ENCODE measurements at places on chromosomes 3 and 15.

DNA sequence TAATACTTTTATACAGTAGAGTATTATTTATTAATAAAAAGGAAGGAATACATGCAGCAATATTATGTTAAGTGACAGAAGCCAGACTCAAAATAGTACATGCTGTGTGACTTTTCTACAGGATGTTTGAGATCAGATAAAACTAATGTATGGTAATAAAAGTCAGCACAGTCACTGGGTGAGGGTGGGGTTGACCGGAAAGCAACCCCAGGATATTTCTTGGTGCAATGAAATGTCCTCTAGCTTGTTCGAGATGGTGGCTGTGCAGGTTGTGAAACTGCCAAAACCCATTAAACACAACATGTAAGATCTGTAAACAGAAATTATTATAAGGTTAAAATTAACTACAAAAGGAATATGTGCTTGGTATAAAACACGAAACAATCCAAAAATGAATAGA, 20.8 kb upstream of the ALDH1L1 start:
- DNase-seq, result no peak

DNA sequence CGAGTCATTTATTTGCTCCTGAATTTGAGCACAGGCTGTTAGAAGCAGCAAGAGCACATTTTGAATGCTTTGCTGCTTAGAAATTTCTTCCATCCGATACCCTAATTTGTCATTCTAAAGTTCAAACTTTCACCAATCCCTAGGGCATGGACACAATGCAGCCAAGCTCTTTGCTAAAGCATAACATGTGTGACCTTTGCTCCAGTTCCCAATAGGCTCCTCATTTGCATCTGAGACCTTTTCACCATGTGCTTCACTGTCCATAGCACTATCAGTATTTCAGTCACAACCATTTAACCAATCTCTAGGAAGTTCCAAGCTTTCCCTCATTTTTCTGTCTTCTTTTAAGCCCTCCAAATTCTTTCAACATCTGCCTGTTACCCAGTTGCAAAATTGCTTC, 1333.1 kb downstream of the SI start:
- no peak for DNase-seq

DNA sequence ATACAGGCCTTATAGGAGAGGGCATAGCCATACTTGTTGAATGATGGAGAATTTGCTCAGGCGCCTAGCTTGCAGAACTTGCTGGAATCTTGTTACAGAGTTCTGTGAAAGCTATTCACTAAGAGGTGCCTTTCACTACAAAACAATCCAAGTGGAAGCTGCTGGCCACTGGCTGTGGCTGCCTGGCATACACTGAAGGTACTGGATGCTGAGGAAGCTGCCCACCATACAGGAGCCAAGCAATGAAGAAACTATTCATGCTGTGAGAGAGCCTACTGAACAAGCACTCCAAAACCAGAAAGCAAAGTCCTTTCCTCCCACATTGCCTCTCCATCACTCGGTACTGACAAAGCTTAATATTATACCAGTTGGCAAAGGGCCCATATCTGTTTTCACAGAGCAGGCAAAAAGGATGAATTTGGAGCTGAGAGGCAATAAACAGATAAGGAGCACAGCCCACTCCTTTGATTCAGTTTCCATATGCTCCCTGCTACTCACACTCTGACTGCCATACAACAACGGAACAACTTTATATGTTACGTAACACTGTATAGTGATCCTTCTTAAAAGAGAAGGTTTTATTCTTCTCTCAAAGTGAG, 192.6 kb upstream of the ALCAM start:
- no peak for DNase-seq

DNA sequence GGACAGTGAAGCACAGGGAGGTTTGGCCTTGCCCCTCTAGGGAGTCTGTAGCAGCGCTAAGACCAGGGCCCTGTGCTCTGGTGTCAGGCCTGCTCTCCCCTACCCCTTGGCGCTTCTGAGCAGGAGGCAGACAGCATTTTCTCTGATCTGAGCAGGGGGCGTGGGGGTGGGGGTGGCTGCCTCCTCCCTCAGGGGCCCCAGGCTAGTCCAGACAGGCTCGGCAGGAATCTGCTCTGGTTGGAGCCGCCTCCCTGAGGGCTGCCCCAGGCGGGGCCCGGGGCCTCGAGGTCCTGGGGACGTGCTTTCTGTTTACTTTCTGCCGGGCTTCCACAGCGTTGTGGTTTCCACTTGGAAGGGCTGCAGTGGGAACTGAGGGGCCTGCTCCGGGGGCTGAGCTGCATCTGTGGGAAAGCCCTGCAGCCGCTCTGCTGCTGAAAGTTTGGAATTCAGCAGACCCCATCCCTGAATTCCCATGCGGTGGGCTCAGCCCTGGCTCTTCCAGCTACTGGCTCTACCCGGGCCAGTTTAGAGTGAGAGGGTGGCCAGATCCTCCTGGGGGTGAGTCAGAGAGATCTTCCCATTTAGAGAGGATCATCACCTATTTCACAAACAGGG, 105.4 kb downstream of the LINGO1 start:
- no peak for DNase-seq

- no peak for DNase-seq
Observed at GRCh38 chr3:113663324-113663750, 33.1 kb downstream of the USF3 start.

- DNase-seq, result no peak
Observed at GRCh38 chr3:123524981-123525380, 59.9 kb downstream of the HACD2 start.

GRCh38 chr15:73075160-73075859, 23.0 kb downstream of the NEO1 start:
- no peak for DNase-seq

GRCh38 chr3:53617893-53618523, 123.6 kb downstream of the CACNA1D start:
- DNase-seq, result no peak

GRCh38 chr3:106737265-106737664, 640.0 kb upstream of the CCDC54 start:
- DNase-seq, result no peak

DNA sequence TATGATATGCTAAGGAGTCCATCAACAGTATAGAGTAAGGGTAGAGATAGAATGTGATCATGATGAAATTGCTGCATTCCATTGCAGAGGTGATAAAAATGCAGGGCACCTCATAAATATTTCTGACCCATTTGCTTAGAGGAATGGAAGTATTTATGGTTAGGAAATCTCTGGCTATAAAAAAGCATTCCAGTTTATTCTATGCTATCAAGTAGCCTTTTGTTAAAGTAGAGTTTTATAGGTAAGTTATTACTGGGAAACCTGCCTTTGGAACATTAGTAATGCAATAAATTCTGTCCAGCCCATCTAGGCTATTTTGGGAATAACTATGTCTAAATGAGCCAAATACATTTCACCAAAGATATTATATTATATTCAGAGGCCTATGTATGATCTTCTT, 19.8 kb upstream of the STRIT1 start:
- DNase-seq, result no peak

DNA sequence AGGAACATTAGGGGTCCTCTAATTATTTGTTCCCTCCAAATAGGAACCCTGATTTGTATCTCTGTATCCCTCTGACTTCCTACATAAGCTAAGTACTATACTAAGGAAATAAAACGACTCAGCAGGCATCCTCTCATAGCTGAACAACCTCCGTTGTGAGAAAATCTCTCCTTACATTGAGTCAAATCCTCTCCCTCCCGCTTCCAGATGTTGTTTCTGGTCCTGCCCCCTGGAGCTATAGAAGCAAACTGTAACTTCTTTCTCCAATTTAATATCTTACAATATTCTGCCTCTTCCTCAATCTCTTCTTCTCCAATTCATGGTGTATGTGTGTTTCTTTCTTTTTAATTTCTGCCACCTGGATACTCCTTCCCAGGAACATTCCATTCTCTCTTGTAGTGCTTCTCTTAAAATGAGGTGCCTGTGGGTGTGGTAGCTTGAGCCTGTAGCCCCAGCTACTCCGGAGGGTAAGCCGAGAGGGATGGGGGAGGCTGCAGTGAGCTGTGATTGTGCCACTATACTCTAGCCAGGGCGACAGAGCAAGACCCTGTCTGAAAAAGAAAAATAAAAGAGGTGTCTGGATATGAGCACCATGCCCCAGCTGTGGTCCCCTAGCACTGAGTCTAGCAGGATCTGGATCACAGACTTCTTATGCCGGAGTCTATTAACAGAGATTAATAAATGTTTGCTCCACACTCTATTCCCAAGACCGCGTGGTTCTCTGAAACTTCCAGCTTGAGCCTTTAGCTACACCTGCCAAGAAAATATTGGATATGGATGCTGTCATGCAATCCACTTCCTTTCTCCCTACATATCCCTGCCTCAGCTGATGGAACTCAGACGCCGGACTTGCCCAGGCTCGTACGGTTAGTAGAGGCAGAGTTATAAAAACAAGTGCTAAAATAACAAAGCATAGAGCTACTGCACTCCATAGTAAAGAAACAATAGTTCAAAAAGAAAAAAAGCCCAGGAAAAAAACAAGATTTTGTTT, 42.9 kb upstream of the NEO1 start:
- DNase-seq, result no peak

GRCh38 chr3:124530916-124531315, 199.3 kb upstream of the UMPS start:
- DNase-seq, result no peak

DNA sequence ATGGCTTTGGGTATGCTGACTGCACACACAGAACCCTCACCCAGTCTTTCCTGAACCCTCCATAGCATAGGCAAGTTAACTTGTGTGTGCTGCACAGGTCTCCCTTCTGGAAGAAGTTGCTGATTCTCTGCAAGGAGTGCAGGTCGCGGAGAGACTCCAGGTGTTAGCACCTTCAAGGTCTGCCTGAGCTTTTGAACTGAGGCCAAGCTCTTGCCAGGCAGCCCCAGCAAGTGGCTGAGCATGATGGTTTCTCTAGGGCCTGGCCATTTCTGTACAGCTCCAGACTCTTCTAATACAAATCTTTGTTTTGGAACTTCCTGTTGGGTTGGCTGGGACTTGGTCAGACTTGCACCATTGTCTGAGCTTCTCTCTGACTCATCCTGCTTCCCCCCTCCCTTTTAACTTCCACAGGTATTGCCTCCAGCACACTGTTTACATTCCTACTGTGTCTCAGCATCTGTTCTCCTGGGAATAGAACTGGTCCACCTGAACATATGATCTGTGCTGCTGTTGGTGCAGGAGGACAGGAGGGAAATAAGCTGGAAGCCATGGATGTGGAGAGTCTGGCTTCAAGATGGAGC, 53.3 kb downstream of the KY start:
- DNase-seq, result no peak

DNA sequence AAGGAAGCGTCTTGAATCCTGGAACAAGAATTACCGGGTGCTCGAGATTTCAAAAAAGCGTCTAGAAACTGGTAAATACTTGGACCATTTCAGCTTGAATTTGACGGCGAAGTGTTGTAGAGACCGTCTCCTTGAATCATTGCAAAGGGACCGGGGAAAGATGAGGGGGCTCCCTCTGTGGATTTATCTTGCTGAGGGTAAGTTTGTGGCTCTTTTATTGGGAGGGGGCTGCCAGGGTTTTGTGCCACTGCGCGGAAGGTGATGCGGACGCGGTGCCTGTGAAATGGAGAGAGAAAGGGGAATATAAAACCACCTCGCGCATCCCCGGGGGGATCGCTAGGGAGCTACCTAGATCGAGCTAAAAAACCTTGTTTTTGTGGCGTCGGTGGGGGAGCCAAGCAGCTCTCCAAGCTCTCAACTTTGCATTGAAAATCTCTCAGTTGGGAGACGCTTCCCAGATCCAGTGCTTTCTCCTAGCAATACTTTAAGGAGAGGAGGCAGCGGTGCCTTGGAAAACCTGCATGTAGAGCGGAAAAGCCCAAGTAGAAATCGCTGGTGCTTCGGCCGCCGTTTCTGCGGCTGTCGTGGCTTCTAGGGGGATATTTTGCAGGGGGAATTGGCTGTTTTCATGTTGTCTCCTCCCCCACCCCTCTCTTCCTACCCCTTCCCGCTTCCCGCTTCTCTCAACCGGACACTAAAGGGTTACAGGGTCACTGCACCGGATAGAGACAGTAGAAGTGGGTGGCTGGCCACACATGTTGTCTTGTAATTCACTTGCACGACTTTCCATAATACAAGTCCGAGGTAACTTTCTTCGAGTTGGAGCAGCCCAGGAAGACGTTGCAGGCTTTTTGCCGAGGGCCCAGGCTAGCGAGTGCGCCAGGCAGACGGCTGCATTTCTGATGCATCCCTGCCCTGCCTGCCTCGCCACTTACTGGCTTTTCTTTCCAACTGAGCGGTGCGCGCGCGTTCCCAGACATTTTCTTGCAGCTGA, 187.6 kb downstream of the NLGN1 start:
- no peak for DNase-seq

GRCh38 chr3:183958775-183959174, 58.9 kb downstream of the ABCC5 start:
- no peak for DNase-seq

DNA sequence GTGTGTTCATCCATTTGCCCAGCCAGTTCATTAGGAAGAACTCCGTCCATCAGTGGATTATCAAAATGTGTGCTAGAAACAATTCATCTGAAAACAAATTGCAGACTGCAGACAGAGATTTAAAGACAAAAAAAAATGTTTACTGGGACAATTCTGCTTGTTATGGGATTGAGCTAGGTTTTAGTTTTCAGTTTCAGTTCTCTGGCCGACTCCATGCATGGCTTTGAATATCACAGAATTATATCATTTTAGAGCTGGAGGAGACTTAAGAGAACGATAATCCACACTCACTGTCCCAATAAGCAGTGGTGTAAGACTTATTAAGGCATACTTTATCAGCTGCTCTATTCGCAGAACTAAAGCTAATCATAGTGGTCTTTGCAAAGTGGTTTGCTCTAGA, 51.1 kb downstream of the TFG start:
- DNase-seq, result no peak

- DNase-seq, result no peak
Observed at GRCh38 chr3:108381529-108382140, 85.3 kb downstream of the HHLA2 start.

DNA sequence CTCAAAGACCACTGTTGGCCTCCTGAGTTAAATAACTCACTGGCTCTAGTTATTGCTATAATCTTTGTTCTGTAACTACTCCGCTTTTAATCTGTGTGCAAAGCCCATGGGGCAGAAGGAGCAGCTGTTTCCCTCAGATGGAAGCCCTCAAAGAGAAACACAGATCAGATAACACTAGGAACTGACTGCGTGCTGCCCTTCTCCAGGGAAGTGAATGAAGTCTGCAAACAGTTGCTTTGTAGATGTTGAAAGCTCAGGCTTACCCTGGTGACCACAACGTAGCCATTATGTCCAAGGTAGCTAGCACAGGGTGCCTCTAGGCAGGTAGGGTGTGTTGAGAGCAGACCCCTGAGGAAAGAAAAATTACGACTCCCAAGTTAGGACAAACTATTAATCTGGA, 152.3 kb upstream of the STAC start:
- DNase-seq, result no peak

GRCh38 chr3:141379250-141379966, 11.1 kb downstream of the ZBTB38 start:
- peak; percentile 12 for DNase-seq

DNA sequence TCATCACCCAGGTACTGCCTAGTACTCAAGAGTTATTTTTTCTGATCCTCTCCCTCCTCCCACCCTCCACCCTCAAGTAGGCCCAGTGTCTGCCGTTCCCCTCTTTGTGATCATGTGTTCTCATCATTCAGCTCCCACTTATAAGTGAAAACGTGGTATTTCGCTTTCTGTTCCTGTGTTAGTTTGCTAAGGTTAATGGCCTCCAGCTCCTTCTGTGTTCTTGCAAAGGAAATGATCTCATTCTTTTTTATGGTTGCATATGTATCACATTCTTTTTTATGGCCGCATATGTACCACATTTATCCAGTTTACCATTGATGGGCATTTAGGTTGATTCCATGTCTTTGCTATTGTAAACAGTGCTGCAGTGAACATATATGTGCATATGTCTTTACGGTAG, 8.2 kb upstream of the GANC start:
- no peak for DNase-seq

- DNase-seq, result no peak
Observed at GRCh38 chr3:143686638-143687197, 161.6 kb downstream of the SLC9A9 start.

- DNase-seq, result no peak
Observed at GRCh38 chr3:79769229-79769628, 1.4 kb upstream of the ROBO1 start.

Data from activated T-helper 1 cell treated with Interleukin-2 at 50 U/mL for 16 hours (primary cell).